ENCODE measurements at places on chromosomes 16 and 17. TPM values are rescaled to one million over a fixed set of nuclear protein-coding genes. Genes with fewer than 3 reads are reported as not detected.

TEX19 gene
- total RNA-seq = not detected

KRTAP4-6 gene
- total RNA-seq = not detected

TAC4 gene
- not detected for total RNA-seq

ZCCHC14 gene
- 45.6 TPM for total RNA-seq

ZP2 gene
- not detected for total RNA-seq

IGSF6 gene
- total RNA-seq = 4.2 TPM

CMTM1 gene
- total RNA-seq = 7.5 TPM

KRTAP3-1 gene
- not detected for total RNA-seq

KRT15 gene
- 0.68 TPM for total RNA-seq

GNAO1 gene
- total RNA-seq = 4.5 TPM

MPDU1 gene
- total RNA-seq = 38.9 TPM

AOC2 gene
- total RNA-seq = 2.8 TPM

GLYR1 gene
- 59.5 TPM for total RNA-seq

RND2 gene
- 2.4 TPM for total RNA-seq

IGFALS gene
- 0.28 TPM for total RNA-seq

PPY gene
- not detected for total RNA-seq

ELMO3 gene
- total RNA-seq = 1.4 TPM

SDR42E2 gene
- total RNA-seq = not detected

NOG gene
- 2.3 TPM for total RNA-seq

ALDH3A1 gene
- total RNA-seq = 21.2 TPM

MT1A gene
- total RNA-seq = 6.5 TPM

IGFBP4 gene
- total RNA-seq = 310 TPM

NR1D1 gene
- total RNA-seq = 10.3 TPM

G6PC3 gene
- total RNA-seq = 54.6 TPM

FBXO39 gene
- not detected for total RNA-seq

ITPRIPL2 gene
- 113 TPM for total RNA-seq

CHST5 gene
- not detected for total RNA-seq

MTMR4 gene
- total RNA-seq = 55.4 TPM

CD300A gene
- total RNA-seq = 8.0 TPM

TMC5 gene
- total RNA-seq = 0.71 TPM

PYDC1 gene
- not detected for total RNA-seq

IL21R gene
- 0.14 TPM for total RNA-seq

SCN4A gene
- total RNA-seq = not detected

YBX2 gene
- not detected for total RNA-seq

RHBDF1 gene
- 109 TPM for total RNA-seq

DYNLRB2 gene
- total RNA-seq = not detected

RAB34 gene
- 381 TPM for total RNA-seq

SLC25A39 gene
- total RNA-seq = 63.2 TPM

FBXO47 gene
- total RNA-seq = not detected

KRT14 gene
- 6.9 TPM for total RNA-seq

C17orf50 gene
- not detected for total RNA-seq

TUBB3 gene
- 18.0 TPM for total RNA-seq

RAMP2 gene
- total RNA-seq = 32.3 TPM

PGS1 gene
- 98.4 TPM for total RNA-seq

NPW gene
- not detected for total RNA-seq

ALDOC gene
- 43.3 TPM for total RNA-seq

BRCA1 gene
- total RNA-seq = 21.1 TPM

ZFHX3 gene
- total RNA-seq = 57.7 TPM

EPX gene
- total RNA-seq = not detected

CTRL gene
- total RNA-seq = 2.5 TPM

DPEP2 gene
- 0.81 TPM for total RNA-seq

CD19 gene
- total RNA-seq = not detected

ZSCAN10 gene
- total RNA-seq = not detected

SMIM5 gene
- total RNA-seq = 0.27 TPM

LGALS9B gene
- not detected for total RNA-seq

PRR11 gene
- 0.71 TPM for total RNA-seq

BICDL2 gene
- not detected for total RNA-seq

WNK4 gene
- not detected for total RNA-seq
